ENCODE measurements at places on chromosomes 11 and 22.

DNA sequence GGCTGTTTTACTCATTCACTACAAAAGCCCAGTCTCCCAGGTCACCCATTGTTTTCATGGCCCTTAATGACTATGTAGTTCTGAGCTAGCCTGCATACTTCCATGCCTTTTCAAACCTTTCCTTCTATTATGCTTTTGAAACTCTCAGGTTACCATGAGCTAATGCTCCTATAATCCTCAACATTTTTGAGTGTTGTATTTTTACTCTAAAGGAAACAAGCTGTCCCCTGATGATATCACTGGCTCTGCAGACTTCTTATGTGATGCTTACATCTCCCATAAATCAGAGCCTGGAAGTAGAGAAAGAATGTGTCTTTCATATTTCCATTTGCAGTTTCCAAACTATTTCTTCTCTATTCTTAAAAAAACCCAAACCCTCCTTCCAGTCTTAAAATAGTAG lies 159.0 kb upstream of the RAG2 start:
- DNase-seq = no peak

GRCh38 chr11:9839550-9839949 lies 175.7 kb downstream of the SWAP70 start:
- no peak for DNase-seq

- DNase-seq = no peak
Measured at GRCh38 chr11:75853971-75854370, 39.0 kb downstream of the UVRAG start.

- DNase-seq = no peak
Measured at GRCh38 chr11:125514336-125515101, 18.5 kb upstream of the FEZ1 start.

DNA sequence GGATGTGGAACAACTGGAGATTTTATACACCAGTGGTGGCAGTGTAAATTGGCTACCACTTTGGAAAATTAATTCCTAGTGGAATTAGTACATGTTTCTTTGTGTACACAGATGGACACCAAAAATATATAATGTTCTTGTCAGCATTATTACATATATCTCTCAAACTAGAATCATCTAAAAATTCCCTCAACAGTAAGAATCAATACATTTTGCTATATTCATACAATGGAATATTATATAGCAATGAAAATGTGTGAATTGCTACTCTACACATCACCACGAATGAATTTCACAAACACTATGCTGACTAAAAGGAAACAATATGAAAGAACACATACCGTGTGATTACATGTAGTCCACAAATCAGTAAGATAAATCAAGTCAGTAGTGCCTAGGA lies 33.9 kb downstream of the CCDC90B start:
- no peak for DNase-seq

DNA sequence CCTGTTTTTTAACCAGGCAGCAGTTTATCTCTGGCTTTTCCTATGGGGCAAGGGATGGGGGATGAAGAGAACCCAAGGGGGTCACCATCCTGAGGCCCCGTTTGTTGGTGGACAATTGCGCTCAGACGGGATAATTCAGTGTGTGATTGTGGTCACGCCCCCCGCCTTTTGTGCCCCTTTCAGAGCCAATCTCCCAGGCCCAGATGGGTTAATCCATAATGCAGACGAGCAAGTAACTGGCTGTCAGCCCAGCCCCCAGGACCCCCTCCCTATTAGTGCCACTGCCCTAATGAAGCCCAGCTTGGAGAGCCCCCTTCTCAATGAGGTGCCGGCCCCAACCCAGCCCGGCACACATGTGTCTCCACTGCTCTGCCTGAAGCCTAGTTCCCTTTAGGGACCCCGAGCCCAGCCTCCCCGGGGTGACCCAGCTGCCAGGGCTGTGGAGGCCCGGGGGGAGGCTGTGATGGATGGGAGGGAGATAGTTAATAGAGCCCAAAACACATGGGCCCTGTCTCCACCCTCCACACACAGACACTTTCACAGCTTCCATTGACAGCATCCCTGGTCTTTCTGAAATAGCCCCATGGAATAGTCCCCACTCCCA lies 19.1 kb upstream of the ROBO3 start:
- no peak for DNase-seq

All from stimulated activated CD4-positive, alpha-beta T cell treated with anti-CD3 and anti-CD28 coated beads, Interleukin-1b, Interleukin-23, amount 100 ng/mL, for 1 hour (primary cell).